IPS-NIHi11 (cell line): ENCODE measurements at places on chromosomes 3 and 15.

DNA sequence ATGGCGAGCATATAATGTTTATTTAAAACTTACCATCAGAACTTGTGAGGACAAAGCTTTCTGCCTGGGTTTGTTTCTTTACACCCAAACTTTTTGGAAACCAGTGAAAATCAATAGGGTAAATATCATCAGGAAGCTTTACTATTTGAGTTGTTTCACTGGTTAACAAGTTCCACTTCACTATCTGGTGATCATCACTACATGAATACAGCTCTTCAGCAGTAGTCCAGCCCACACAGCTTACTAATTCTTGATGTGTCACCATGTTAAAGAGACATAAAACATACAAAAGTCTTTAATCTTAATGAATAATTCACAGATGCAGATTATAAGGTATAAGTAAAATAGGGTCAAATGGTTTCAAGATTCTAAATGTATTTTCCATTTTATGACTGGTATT lies 17.6 kb downstream of the IFT80 start:
- DNase-seq = no peak

GRCh38 chr3:103963599-103963998 lies 1403.1 kb upstream of the ALCAM start:
- peak; percentile 11 for DNase-seq

- no peak for DNase-seq
Measured at GRCh38 chr15:92584105-92584504, 71.5 kb downstream of the FAM174B start.

GRCh38 chr3:191543897-191544296 lies 82.9 kb downstream of the PYDC2 start:
- no peak for DNase-seq

DNA sequence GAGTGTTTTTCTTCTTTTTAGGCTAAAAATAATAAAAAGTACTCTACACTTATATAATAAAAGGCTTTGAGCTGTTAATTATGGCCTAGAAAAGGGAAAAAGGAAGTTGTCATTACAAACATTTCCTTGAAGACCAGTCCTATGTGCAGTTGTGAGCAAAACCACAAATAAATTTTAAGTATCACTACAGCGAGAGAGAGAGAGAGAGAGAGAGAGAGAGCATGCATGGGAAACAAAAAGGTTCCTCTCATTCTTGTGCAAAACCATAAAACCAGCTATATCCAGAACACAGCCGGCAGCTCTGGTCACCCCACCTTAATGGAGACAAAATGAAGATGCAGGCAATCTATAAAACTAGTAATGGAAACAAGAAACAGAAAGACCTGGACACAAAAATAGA lies 33.6 kb downstream of the HEG1 start:
- no peak for DNase-seq

- no peak for DNase-seq
Measured at GRCh38 chr3:28316226-28316625, 32.3 kb upstream of the ZCWPW2 start.

GRCh38 chr3:108528459-108529252 lies 18.3 kb upstream of the MYH15 start:
- no peak for DNase-seq

DNA sequence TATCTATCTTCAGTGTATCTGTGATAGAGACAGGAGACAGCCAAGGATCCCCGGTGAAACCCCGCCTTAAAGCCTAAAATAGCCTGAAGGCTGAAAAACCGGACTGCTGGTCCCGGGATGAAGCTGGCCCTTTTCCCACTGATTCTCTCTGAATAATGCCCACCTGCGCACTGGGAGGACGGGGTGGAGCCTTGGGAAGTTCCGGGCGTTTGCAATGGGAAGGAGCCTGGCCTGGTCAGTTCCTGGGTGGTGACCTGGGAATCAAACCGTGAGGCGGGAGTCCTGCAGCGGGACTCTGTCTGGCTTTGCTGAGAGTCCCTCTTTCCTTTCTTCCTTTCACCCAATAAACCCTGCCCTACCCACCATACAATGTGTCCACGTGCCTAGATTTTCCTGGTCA lies 157.9 kb downstream of the C3orf38 start:
- DNase-seq = peak; percentile 22

GRCh38 chr3:31234145-31234544 lies 298.6 kb upstream of the STT3B start:
- no peak for DNase-seq

DNA sequence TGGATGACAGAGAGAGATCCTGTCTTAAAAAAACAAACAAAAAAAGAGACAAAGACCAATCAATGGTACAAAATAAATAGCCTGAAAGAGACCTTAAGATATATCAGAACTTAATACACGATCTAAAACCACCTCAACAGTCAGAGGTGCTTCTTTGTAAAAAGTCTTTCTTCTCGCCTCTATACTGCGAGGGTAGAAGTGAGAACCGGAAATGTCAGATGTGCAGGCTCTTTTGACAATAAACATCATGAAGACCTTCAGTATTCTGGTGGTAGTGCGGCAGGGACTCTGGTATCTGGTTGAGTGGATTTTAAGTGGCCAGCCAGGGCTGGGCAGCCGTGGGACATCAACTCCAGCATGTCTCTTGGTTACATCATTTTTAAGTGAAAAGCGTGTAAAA lies 30.0 kb downstream of the RUBCN start:
- DNase-seq = no peak

DNA sequence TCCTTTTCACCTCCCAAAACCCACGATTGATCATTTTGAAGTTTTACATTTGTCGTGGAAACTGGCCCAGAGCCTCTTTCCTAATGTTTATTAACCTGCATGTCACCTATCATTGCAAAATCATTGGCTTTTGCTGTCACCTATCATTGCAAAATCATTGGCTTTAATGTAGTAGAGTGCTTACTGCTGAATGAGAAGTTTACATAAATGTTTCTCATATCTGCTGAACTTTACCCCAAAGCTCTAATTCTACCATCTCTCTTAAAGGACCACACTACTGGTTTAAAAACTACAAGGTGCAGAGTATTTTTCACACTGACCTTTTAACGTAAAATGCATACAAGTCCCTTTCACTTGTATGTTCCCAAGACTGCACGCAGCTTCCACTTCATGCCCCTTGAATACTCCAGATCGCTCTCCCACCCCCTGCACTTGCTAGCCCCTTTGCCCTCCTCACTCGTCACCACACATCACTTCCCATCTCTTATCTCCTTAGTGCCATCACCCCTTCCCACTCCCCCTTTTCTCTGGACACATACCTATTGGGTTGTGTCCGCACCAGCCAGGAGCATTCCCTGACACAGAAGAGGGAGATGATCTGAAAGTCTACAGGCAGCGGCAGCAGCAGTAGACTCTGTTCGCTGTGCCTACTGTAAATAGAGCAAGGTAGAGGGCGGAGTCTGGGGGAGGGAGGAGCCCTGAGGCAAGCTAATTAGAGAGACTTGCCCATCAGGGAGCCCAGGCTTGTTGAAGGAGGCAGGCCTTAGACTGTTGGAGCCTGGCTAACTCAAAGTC lies 30.2 kb upstream of the ATOSA start:
- DNase-seq = peak; percentile 75

- DNase-seq = no peak
Measured at GRCh38 chr3:37456270-37456708, 281.9 kb upstream of the LRRFIP2 start.

- DNase-seq = no peak
Measured at GRCh38 chr15:86115145-86115801, 35.6 kb downstream of the AGBL1 start.

- DNase-seq = no peak
Measured at GRCh38 chr3:175392653-175393052, 533.5 kb downstream of the NAALADL2 start.

DNA sequence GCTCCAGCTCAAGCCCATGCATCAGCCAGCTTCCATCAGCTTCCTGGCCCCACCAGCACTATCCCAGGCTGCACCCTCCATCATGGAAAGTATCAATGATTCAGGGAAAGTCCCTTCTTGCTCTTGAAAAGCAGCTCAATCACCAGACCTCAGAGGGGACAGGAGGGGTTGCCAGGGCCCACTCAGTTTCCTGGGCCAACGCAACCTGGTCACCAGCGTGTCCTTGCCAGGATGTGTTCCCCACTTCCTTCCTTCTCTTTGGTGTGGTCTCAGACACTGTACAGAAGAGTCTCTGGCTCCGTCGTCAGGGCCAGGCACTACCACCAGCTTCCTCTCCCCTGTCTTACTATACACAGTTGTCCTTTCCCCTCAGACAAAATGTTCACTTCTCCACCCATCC lies 3.0 kb downstream of the HDC start:
- DNase-seq = no peak

GRCh38 chr15:38145651-38146111 lies 107.0 kb upstream of the SPRED1 start:
- no peak for DNase-seq

DNA sequence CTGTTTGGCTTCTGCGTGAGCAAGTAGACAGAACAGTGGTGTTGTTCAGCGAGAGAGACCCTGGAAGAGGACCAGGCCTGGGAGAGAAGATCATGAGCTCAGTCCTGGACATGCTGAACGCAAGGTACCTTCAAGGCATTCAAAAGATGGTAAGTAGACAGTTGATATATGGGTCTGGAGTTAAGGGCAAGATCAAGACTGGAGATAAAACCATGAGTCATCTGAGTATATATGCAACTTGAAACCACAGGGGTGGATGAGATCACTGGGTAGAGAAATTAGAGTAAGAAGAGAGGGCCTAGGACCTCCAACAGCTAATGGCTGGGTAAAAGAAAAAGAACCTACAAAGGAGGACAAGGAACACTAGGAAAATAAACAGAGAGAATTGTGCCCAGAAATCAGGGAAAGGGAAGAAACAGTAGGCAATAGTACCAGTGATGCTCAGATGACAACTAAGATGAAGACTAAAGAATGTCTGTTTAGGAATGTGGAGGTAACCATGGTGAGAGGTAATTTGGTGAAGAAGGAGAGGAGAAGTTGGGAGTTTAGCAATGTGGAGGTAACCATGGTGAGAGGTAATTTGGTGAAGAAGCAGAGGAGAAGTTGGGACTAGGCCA lies 343.2 kb upstream of the ADAMTS9 start:
- no peak for DNase-seq

DNA sequence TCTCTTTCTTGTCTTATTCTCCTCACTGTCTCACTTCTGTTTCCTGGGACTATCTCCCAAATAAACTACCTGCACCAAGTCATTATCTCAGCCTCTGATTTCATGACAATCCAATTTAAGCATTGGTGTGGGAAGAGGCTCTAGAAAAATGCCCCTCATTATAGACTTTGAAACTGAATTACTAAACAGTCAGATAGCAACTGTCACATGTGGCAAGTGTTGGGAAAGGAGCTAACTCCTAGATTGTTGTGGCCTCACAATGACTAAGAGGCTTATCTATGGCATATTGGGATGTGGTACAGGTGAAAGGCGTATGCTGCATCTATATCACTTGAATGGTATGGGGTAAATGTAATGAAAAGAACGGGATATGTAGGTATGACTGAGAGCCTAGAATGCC lies 103.5 kb upstream of the CCDC54 start:
- no peak for DNase-seq

DNA sequence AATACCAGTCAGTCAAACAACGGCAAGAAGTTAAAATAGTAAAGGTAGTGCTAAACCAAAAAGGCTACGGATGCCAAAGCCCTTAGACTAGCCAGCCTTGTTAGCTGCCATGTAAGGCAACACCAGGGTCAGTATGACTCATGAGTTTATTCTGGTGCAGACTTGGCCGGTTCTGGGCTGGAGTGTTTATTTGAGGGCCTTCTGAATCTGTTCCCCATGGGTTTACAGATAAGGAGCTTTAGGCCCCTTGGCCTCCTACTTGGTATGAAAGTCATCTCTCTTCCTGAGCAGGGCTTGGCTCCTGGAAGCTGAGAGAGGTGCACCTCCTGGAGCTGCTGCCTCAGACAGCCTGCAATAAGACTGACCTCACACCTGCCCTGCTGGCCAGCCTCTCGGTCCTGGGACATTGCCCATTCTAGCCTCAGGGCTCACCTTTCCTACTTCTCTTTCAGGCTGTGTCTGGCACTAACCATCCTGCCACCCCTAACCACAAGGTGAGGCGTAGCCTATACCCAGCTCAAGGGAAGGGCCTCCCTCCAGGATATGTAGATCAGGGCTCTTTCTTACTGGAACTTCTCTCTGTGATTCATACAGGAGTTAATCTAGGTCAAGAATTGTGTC lies 10.4 kb upstream of the RTP1 start:
- DNase-seq = no peak

- DNase-seq = no peak
Measured at GRCh38 chr3:144864646-144865045, 893.0 kb downstream of the DIPK2A start.

- peak; percentile 78 for DNase-seq
Measured at GRCh38 chr3:12796171-12797123, at the start of gene CAND2. CAND2 (plus strand) TSS chr3:12796680; CDS start chr3:12796721, 41 bp downstream.

DNA sequence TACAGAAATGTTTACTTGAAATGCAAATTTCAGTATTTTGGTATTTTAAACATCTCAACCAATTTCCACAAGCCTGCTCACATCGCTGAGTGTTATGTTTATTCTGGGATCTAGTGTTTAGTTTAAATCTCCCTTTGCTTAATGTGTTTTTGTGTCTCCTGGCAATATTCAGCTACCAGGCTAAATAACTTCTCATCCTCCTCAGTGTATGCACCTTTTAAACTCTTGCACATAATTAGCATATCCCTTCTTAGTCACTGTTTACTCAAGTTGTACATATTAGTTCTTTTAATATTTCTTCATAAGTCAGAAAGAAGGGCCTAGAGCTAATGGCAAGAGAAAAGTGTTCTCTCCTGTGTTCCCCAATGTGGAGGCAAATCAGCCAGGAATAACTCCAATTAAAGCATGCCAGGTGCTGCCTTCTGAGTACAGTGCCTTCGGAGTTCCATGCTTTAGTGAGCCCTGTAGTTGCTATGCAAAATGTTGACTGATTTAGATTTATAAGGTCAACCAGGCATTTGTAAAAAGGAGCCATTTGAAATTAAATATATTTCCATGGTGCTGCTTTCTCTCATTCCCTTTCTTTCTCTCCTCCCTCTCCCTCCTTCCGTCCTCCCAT lies 234.3 kb downstream of the GAP43 start:
- no peak for DNase-seq

GRCh38 chr15:98682992-98683701 lies 34.8 kb downstream of the IGF1R start:
- DNase-seq = no peak

GRCh38 chr3:98188545-98188944 lies 22.0 kb downstream of the OR5H15 start:
- peak; percentile 29 for DNase-seq

DNA sequence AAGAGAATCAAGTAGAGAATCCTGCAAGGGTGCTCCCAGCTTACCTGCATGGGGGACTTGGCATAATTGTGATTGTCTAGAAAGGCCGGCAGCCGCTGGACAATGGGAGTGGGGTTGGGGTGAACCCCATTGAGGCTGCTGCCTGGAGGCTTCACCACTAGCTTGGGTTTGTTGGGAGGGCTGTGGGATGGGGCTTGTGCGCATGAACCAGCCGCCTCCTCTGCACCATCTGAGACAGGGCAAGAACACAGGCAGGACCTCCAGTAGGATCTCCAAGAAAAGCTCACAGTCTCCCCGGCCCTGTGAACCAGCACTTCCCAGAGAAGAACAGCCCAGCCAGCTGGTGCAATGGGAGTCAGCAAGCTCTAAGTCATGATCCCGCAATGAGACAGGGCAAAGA lies 39.8 kb downstream of the SEMA3G start:
- DNase-seq = no peak
